Renal pelvis (tissue), 12 donors: ENCODE measurements at places on chromosomes 11 and 22.

GRCh38 chr22:46465793-46466192 is 71.6 kb downstream of the CELSR1 start:
- DNase-seq = no peak

DNA sequence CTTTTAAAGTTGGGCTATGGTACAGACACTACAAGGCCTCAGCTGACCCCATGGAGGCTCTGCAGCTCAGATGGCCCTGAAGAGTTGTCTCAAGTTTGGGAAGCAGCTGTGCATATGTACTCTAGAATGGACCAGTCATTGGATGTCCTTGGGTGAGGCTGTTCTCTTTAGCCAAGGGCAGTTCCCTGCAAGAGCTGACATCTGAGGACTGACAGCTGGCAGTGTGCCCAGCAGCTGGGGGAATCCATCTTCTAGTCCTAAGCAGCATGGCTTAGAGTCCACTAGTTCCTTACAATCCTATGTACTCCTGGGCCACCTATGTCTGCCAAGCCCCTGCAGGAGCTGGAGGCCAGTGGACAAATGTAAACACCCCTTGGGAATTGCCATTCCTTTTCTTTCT is 76.5 kb downstream of the C11orf91 start:
- DNase-seq = no peak

DNA sequence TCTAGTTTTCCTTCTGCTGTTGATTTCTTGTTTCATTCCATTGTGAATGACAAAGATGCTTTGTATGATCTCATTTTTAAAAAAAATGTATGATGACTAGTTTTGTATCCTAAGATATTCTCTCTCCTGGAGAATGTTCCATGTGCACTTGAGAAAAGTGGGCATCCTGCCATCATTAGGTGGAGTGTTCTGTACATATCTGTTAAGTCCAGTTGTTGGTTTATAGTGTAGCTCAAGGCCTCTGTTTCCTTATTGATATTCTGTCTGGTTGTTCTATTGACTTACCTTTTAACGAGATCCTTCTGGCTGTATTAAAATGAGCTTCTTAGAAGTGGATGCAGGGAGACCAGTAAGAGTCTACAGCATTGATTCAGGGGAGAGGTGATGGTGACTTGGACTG is 35.2 kb downstream of the SGSM1 start:
- DNase-seq = no peak

- no peak for DNase-seq
These were observed 14.1 kb upstream of the SYT8 start for GRCh38 chr11:1820463-1821325.

- DNase-seq = no peak
These were observed 143.0 kb downstream of the MPPED1 start for GRCh38 chr22:43554694-43555365.

DNA sequence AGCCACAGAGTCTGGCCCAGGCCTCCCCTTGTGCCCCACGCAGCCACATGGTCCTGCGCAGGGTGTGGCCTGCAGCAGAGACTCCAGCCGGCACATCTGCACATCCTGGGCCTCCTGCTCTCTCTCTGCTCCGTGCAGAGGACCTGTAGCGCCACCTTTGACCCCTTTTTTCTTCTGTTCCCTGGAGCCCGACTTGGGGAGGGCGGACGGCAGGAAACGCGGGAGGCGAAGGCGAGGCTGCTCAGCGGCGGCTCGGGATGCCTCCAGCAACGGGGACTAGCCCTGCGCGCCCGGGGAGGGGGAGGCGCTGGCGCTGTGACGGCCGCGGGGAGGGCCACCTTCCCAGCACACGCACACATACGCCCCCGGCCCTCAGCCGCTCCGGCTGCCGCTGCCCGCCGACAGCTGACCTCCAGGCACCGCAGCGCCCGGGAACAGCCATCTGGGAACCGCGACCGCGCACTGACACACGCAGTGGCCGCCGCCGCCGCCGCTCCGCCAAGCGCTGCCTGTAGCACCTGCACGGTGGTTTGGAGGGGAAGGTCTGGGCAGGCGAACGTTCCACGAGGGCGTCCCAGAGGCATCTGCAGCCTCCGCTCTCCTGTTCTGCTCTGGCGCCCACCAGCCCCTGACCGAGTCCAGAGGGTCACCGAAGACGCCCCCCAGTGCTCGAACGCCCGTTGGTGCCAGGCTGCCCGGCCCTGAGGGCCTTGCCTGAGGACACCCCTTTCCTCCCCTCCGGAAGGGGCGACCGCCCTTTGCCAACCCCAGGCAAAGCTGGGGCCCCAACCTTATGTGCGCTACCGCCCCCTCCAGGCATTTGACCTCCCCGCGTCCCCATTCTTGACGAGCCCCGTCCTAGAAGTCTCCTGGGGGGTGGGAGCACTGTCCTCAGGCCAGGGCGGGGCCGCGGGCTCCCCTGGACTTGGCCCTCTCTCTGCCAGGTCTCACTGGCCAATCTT is 16.9 kb upstream of the C22orf42 start:
- DNase-seq = peak; percentile 1
